ENCODE measurements at places on chromosomes 4 and X.

- no peak for DNase-seq
Observed at GRCh38 chr4:2142630-2143427, 83.7 kb downstream of the NAT8L start.

- DNase-seq = no peak
Observed at GRCh38 chr4:120856294-120856693, 66.2 kb downstream of the PRDM5 start.

- DNase-seq = peak; percentile 16
Observed at GRCh38 chr4:140137671-140138070, 16.3 kb downstream of the MAML3 start.

- peak; percentile 37 for DNase-seq
Observed at GRCh38 chr4:150960818-150961217, 54.3 kb downstream of the LRBA start.

- DNase-seq = no peak
Observed at GRCh38 chrX:134006484-134007161, 21.2 kb upstream of the GPC3 start.

- DNase-seq = no peak
Observed at GRCh38 chrX:127177966-127178365, 358.4 kb downstream of the PRR32 start.

DNA sequence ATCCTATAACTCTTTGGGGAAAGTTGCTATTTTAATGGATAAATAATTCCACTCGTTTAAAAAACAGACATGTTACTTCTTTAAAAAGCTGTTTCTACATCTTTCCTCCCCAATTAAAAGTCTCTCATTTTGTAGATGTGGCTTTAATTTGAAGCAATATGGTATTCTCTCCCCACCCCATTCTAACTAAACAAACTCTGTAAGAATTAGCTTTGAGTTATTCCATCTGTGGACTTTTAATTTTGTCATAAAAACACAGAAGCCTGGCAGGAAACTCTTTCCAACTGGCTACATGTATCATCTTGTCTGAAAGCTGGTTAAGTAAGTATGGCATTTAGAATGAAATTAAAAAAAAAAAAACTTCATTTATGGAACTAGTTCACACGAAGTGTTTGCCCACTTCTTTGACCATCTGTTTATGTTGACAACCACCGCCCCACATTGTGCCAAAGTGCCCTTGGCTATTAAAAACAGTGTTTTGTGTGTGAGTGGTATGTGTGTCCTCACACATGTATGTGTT is 140.3 kb downstream of the NAA11 start:
- DNase-seq = no peak

GRCh38 chrX:153969125-153969903 is 2.3 kb downstream of the HCFC1 start:
- no peak for DNase-seq

DNA sequence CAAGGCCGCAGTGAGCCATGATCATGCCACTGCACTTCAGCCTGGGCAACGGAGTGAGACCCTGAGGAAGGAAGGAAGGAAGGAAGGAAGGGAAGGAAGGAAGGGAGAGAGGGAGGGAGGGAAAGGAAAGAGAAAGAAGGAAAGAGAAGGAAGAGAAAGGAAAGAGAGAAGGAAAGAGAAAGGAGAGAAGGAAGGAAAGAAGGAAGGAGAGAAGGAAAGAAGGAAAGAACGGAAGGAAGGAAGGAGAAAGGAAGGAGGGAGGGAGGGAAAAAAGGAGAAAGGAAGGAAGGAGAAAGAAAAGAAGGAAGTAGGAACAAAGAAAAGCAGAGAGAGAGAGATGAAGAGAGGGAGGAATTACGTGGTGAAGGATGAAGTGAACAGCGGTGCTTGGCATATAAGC is 30.4 kb downstream of the PRPS1 start:
- no peak for DNase-seq

- DNase-seq = no peak
Observed at GRCh38 chr4:46839128-46839527, 69.9 kb downstream of the COX7B2 start.

- no peak for DNase-seq
Observed at GRCh38 chrX:20402956-20403355, 136.2 kb upstream of the RPS6KA3 start.

GRCh38 chrX:80511969-80512760 is 91.9 kb downstream of the TENT5D start:
- DNase-seq = no peak

- peak; percentile 77 for DNase-seq
Observed at GRCh38 chr4:8267077-8267476, 2.5 kb upstream of the HTRA3 start.

GRCh38 chr4:132097041-132097440 is 1052.1 kb upstream of the PCDH10 start:
- no peak for DNase-seq

GRCh38 chr4:66489783-66490452 is 819.6 kb upstream of the EPHA5 start:
- no peak for DNase-seq

DNA sequence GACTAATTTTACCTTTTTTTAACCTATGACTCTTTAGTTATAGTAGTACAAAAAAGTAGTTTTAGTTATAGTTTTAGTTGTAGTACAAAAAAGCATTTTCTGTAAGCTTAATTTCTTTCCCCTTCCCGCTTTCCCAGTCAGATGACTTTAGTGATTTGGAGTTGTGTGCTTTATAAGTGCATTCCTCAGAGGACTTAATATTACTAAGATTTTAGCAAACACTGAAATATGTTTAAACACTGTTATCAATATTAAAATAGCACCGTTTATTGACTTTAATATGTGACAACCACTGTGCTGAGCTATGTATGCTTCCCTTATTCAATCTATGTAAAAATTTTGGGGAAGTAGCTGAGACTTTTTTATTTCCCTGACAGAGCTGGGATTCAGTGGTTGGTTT is 22.8 kb downstream of the GUF1 start:
- no peak for DNase-seq

- no peak for DNase-seq
Observed at GRCh38 chr4:2007804-2008670, 737 bp downstream of the NELFA start.

GRCh38 chrX:34839451-34839850 is 103.1 kb upstream of the FAM47B start:
- DNase-seq = no peak

DNA sequence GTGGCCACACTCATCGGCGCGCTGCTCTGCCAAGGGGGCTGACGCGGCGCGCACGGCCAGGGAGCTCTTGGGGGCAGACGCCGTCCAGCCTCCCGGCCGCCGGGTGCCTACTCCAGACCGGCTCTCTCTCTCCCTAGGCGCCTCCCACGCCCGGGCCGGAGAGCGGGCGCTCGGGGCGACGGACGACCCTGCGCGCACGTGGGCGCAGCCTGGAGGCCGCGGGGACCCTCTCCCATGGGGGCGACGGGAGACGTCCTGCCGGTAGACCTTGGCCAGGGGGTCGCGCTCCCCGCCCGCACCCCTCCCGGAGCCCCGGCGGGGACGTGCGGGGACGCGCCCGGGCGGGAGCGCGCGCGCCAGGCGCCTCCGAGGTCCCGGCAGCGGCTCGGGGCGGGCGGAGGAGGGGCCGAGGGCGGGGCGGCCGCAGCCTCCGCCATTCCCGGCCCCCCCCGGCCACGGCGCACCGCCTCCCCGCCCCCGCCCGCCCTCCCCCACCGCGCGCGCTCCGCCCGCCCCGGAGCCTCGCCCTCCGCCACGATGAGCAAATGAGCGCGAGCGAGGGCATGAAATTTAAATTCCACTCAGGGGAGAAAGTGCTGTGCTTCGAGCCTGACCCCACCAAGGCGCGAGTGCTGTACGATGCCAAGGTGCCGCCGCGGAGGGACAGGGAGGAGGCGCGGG is at the start of gene MSL3:
MSL3 (plus strand) TSS at position 519 of the 681 bp plus-strand sequence; CDS start at position 546, 27 bp downstream.
- DNase-seq = peak; percentile 62

- peak; percentile 15 for DNase-seq
Observed at GRCh38 chr4:124111922-124112321, 600.6 kb downstream of the ANKRD50 start.

- no peak for DNase-seq
Observed at GRCh38 chr4:42816189-42816879, 76.2 kb upstream of the GRXCR1 start.

- DNase-seq = no peak
Observed at GRCh38 chr4:90495211-90495610, 368.0 kb downstream of the CCSER1 start.

GRCh38 chrX:148134578-148134977 is 153.4 kb downstream of the FMR1NB start:
- DNase-seq = no peak

GRCh38 chrX:68332201-68332731 is 101.0 kb downstream of the OPHN1 start:
- no peak for DNase-seq

- DNase-seq = peak; percentile 76
Observed at GRCh38 chr4:121800961-121801714, at the start of gene EXOSC9. EXOSC9 (plus strand) TSS chr4:121801323; CDS start chr4:121801425, 102 bp downstream.

DNA sequence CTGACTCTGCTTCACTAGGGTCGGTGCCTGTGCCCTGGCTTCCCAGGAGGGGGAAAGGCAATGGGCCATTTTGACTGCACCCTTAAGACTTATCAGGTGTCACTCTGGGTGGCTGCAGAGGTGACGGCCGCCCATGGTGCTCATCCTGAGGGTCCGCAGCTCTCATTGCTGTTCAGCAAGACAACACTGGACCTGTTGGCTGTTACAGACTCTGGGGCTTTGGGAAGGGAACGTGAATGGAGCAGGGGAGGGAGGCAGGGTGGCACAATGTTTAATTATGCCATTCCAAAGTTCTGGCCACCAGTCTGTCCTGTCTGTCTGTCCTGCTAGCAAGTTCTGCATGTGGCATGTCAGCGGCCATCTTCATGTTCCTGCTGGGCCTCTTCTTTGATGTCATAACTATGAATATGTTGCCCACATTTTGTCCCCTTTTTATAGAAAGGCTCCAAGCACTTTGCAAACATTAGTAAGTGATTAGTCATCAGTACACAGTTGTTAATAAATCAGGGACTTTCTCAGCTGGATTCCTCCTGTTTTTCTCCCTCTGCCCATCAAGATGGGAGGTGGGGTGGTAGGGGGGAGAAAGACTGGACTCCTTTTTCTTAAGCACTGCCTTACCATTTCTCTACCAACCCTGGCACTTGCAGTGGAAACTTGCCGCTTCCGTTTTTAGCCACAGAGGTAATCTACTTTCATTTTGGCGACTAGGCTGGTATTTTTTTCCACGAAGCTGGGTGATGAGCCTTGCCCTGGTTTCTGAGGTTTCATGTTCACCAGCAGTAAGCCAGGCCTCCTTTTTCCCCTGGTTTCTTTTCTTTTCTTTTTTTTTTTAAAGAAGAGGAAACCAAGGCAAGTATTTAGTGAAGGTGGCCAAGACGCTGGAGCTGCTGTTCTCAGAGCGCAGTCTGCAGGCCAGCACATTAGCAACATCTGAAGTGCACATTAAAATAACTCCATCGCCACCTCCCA is 88.6 kb upstream of the TRIM2 start:
- peak; percentile 40 for DNase-seq

DNA sequence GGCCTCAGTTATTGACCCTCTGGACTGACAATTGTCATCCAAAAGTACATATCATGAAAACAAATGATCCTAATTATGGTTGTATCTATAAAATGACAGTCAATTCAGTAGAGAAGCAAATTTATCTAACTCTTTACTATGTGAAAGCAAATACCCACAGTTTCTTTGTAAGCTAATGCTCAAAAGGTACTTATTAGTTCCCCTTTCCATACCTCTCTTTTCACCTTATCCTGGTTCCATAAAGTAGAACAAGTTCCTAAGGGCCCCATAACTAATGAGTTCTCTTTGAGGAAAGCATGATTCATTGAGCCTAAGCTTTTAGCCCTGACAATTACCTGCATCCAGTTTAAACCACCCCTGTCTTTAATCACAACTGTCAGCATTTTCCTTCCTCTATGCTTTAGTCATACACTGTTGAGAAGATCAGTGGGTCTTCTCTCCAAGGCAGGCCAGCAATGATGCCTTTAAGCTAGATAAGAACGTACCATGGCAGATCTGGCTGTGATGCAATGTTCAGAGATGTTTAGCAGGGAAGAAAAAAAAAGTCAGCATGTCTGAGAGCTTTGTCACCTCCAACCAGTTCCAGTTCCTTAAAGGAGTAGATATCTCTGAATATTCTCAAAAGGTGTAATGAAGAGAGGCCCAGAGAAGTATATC is 179.7 kb upstream of the RASGEF1B start:
- DNase-seq = no peak

DNA sequence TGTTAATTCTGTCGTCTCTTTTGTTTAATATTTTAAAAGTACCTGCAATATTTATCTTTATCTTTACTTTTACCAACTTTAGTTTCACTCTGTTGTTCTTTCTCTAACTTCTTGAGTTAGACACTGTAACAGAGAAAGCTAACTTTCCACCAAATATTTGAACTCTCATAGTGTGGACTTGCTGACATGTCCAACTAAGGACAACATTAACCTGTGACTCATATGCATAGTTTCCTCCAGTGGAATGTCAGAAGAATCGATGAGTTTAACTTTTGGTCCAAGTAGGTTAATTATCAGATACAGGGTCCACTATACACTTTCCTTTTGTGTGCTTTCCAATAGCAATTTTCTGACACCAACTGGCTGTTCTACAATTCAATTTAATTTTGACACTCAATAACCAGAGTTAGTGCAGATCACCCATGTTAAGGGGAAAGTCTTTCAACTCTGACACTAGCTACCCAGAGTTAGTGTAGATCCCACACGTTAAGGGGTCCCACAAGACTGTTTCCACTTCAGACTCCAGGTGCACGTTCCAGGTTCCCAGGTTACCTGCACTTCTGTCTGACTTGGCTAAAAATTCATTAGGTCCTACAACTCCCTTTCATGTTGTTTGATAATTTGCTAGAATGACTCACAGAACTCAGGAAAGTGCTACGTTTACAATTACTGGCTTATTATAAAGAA is 559.0 kb upstream of the AMOT start:
- no peak for DNase-seq

GRCh38 chr4:54498661-54499111 is 159.1 kb upstream of the KIT start:
- peak; percentile 62 for DNase-seq

DNA sequence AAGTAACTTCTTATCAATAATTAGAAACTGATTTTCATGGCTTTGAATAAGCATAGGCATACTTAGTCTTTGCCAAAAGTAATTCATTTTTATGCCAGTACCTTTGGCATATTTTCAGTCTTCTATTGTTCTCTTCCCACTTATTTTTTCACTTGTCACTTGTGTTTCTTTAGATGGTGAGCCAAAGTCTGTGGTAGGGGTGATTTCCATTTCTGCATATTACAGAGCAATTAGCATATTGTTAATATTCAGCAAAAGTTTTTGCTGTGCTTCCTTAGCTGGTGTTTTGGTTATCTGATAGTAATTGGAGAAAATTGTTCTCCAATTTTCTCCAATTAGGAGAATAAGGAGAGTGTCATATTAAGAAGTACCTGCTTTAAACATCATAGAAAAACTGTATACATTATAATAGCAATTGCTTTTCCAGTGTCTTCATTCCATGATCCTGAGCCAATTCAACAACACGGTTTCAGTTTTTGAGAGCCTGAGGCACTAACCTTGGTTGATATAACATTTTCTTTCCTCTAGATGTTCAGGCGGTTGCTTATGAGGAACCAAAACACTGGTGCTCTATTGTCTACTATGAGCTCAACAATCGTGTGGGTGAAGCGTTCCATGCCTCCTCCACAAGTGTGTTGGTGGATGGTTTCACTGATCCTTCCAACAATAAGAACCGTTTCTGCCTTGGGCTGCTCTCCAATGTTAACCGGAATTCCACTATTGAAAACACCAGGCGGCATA is 64.7 kb downstream of the SMAD1 start:
- DNase-seq = no peak

- no peak for DNase-seq
Observed at GRCh38 chr4:165415910-165416309, 37.1 kb downstream of the CPE start.

- DNase-seq = no peak
Observed at GRCh38 chr4:169986369-169986768, 39.8 kb downstream of the MFAP3L start.

GRCh38 chrX:46325312-46325877 is 219.8 kb downstream of the ZNF674 start:
- DNase-seq = peak; percentile 44

GRCh38 chr4:63708661-63709060 is 700.6 kb downstream of the TECRL start:
- no peak for DNase-seq
